ENCODE measurements at places on chromosomes 1 and 21. TPM values are rescaled to one million over a fixed set of nuclear protein-coding genes. Genes with fewer than 3 reads are reported as not detected.

Gene SYT6
- total RNA-seq: 19.1 TPM

Gene CSF3R
- total RNA-seq: 4.6 TPM

Gene RGS4
- total RNA-seq: 41.1 TPM

Gene WASF2
- total RNA-seq: 8.5 TPM

Gene OR2L8
- 2.5 TPM for total RNA-seq

Gene TMEM52
- total RNA-seq: 5.8 TPM

Gene ACBD3
- 52.4 TPM for total RNA-seq

Gene NPR1
- total RNA-seq: 0.46 TPM

Measured in diencephalon (tissue), 1 donor.